ENCODE measurements at places on chromosomes 1 and 21.

GRCh38 chr1:175089136-175089718, 21.6 kb downstream of the TNN start:
- DNase-seq = no peak

- DNase-seq = no peak
These were observed 45.9 kb upstream of the DPH5 start for GRCh38 chr1:101071470-101071891.

DNA sequence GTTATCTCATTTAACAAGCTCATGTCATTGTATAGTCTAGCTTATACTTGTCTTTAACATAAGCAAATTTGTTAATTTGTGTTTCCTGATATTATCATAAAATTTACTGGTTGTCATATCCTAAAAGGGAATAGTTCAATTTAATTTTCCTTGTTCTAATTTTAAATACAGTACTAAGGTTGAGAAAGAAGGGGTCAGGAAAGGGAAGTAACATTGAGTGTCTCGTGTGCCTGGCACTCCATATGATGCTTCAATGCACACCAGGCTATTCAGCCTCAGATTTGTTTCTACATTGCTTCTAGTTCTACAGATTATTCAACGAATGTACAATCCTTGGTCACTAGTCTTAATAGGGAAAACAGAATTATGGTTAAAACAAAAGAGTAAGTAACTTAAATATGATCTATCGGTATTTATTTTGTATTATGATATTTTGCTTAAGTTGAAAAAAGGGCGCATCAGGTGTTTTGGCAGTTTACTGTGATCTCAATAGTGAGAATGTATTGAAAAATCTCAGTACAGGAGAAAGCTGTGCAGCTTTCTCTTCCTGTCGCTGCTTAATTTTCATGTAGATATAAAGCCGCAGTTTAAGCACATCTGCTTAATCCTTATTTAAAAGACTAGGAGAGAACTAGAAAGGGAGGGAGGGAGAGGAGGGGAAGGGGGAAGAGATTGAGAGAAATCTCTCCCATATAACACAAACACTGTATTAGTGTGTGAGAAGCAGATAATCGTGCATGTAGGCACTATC, 13.0 kb downstream of the PTPRC start:
- DNase-seq = no peak

- no peak for DNase-seq
These were observed 111.3 kb downstream of the C1orf21 start for GRCh38 chr1:184497959-184498723.

DNA sequence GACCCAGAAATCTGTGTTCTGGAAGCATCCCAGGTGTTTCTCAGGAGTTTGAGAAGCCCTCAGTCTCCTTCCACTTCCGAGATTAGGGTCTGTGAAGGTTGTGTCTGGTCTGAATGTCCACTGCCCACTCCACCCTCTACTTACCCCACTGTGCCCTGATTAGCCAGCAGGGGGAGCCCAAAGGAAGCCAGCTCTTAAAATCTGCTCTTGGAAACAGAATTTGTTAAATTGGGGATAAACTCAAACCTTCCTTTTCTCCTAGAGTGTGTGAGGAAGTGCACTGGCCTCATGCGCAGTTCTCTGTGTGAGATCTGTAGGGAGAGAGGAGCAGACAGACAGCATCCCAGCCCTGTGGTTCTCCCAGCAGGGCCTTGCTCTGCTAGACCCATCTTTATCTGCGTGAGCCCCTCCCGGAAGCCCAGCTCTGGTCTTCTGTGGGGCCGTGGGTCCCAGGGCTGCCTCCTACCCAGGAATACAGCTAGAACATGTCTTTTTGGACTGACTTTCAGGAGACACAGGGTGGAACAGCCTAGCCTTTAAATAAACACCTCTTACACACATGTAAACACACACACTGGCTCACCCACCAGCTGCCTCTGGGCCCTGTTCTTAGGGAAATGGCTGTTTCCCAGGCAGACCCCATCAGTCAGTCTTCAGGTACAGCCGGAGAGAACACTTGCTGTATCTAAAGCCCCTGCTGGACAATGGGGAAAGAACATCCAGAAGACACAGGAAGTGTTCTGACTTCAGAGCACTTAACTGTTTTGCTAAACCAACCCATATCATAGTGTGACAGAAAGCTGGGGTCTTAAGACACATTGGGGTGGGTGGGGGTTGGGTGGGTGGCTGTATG, 52.2 kb downstream of the SMYD2 start:
- no peak for DNase-seq
